ENCODE measurements at places on chromosomes 11 and 22.

- DNase-seq = no peak
These were observed 24.0 kb downstream of the PANX1 start for GRCh38 chr11:94152678-94153065.

- no peak for DNase-seq
These were observed 227.5 kb upstream of the ZC3H12C start for GRCh38 chr11:109865548-109866186.

GRCh38 chr11:45921561-45922424 is 663 bp upstream of the LARGE2 start:
- no peak for DNase-seq

- DNase-seq = peak; percentile 55
These were observed 723 bp downstream of the CCDC89 start for GRCh38 chr11:85685125-85685819.

GRCh38 chr11:75565221-75565814 is 3.3 kb downstream of the SERPINH1 start:
- peak; percentile 76 for DNase-seq

DNA sequence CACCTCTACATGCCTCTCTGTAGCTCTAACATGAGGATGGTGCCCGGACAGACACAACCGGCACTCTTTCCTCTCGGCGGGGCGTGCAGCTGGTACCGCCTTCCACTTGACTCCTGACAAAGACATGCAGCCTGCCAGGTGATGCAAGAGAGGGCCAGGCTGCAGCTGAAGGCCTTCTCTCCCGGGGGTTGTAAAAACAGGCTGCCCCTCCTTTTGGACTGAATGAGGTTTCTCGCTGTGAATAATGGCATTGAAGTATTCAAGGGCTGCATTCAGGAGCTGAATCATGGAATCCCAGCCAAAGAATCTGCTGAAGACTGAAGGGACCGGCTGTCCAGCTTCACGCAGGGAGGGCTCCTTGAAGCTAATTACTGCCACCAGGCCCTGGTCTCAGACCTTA is 110.9 kb downstream of the GALNT18 start:
- peak; percentile 43 for DNase-seq

DNA sequence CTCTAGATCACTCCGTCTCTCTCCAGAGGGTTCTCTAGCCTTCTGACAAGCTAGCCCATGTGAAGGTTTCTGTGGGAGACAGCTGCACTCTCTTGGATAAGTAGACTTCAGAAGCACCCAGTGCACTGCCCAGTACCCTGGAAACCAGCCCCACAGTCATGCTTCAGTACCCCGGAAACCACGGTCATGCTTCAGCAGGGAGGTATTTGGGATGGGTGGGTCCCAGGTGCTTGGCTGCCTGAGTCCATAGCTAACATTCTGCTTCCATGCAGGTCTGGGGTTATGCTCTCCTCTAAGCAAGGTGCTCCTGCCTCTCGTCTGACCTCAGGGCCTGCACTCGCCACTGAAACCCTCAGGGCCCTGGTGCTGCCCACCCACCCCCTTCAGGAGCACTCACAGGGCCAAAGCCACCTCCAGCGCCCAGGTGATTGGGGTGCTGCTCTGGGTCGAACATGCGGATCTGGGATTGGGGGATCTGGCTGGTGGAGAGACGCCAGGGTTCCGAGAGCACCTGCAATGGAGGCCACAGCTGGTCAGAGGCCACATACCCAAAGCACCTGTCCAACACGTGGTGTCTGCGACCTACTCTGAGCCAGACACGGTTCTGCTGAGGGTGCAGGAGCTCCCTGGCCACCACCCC is 7.3 kb upstream of the SYCE3 start:
- no peak for DNase-seq

- DNase-seq = no peak
These were observed 44.7 kb downstream of the REXO2 start for GRCh38 chr11:114483929-114484328.

DNA sequence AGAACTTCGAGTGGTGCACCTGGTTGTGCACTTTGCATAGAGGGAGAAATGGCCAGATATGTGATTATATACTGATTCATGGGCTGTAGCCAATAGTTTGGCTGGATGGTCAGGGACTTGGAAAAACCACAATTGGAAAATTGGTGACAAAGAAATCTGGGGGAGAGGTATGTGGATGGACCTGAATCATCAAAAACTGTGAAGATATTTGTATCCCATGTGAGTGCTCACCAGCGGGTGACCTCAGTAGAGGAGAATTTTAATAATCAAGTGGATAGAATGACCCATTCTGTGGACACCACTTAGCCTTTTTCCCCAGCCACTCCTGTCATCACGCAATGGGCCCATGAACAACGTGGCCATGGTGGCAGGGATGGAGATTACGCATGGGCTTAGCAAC is 48.0 kb upstream of the NARS2 start:
- DNase-seq = no peak

- peak; percentile 54 for DNase-seq
These were observed 23.4 kb downstream of the PANX1 start for GRCh38 chr11:94151903-94152677.

DNA sequence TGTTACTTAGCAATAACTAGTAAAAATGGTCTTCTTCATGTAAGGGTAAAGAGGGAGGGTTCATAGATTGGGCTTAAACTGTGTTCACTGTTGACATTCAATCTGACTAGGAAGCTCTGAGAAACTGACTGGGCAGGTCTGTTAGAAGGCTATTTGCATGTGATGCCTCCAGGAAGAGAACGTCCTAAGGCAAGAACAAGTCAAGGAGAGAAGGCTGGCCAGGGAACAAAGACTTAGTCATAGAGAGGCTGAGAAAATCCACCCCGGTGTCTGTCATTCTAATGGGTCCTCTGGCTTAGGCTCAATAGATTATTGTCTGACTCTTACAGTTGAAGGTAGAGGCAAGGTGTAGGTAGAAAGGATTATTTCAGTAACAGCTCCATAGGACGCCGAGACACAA is 50.3 kb upstream of the CD44 start:
- no peak for DNase-seq

DNA sequence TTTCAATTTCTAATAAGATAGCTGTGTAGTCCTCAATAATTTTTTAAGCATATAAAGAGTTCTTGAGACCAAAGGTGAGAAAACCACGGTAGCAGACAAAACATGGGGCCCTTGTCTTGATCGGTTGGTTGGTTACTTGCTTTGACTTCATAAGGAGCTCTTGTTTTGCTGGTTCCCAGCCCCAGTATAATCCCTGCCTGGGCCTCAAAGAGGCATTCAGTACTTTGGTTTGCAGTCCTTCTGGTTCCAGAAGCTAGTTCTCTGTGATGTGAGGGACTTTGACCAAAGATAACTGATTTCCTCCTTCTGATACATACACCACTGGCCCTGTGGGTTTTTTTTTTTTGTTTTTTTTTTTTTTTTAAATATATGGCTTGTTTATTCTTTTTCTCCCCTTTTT is 17.1 kb downstream of the MARK2 start:
- no peak for DNase-seq

DNA sequence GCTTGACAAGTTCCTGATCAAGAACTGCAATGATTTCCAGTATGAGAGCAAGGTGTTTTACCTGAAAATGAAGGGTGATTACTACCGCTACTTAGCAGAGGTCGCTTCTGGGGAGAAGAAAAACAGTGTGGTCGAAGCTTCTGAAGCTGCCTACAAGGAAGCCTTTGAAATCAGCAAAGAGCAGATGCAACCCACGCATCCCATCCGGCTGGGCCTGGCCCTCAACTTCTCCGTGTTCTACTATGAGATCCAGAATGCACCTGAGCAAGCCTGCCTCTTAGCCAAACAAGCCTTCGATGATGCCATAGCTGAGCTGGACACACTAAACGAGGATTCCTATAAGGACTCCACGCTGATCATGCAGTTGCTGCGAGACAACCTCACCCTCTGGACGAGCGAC is 12.0 kb downstream of the YWHAH start:
- DNase-seq = no peak

DNA sequence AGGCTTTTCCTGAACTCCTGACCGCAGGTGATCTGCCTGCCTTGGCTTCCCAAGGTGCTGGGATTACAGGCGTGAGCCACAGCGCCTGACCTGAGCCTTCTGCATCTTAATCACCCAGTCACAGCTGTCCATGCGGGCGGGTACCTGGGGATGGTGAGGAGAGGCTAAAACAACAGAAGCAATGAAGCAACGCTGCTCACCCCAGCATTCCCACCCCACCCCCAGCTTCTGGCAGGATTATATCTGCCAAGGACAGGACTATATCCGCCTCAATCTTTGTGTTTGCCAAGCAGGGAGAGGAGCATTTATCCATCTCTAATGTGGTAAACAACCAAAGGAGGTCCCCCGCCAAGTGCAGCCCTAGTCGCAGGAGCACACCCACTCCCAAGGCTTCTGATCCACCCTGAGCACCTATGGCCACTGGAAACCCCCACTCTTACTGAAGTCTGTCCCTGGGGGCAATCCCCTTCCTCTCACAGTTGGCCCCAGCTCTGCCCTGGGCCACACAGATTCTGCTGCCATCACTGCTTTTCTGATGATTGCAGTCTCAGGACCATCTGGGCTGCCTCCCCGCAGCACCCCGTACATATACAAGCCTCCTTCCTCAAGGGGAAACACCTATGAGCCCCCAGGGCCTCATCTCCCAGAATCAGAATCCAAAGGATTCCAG is 8.8 kb upstream of the LGALS2 start:
- no peak for DNase-seq

GRCh38 chr11:93512073-93512475 is 31.1 kb downstream of the SMCO4 start:
- DNase-seq = no peak

DNA sequence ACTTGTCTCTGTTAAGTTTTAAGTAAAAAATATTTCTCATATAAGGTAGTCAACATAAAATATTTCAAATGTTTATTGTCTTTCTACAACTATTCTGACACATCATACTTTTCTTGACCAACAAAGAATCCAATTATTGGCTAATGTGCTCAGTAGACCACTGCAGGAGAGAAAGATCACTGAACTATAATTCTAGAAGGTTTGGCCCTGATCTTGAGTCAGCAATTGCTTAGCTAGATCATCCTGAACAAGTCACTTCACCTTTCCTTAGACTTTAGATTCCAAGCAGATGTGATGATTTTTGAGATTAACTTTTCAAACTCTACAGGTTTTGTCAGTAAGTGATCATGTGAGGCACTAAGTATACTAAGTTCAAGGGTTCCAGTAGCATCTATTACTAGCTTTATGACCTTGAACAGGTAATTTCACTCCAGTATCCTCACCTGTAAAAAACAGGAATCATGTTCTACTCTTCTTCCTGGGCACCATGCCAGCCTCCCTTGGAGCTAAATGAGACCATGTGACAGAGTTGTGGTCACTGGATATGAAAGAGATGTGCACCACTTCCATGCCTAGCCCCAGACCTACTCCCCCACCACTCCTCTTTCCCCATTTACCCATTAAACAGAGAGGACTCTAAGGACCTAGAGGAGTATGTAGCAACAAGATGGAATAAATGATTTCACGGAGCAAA is 17.3 kb downstream of the PGM2L1 start:
- no peak for DNase-seq

GRCh38 chr11:59773083-59773440 is 17.9 kb downstream of the STX3 start:
- DNase-seq = no peak

- DNase-seq = no peak
These were observed 25.3 kb downstream of the PPARA start for GRCh38 chr22:46175631-46176030.

GRCh38 chr11:48107188-48107704 is 109.4 kb upstream of the OR4B1 start:
- DNase-seq = no peak

DNA sequence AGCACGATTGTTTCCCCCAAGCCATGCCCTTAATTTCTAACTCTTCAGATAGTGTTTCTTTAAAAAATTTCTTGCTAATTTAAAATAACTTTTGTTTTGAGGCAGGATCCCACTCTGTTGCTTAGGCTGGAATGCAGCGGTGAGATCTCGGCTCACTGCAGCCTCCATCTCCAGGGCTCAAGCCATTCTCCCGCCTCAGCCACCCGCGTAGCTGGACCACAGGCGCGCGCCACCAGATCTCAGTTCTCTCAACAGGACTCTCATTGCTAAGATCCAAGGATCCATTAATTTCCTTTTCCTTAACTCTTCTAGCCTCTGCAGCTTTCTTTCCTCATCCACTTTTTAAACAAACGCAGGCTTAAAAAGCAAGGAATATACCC is 327 bp upstream of the MED17 start:
- no peak for DNase-seq

GRCh38 chr11:122977470-122978298 is 4.0 kb downstream of the BSX start:
- no peak for DNase-seq

DNA sequence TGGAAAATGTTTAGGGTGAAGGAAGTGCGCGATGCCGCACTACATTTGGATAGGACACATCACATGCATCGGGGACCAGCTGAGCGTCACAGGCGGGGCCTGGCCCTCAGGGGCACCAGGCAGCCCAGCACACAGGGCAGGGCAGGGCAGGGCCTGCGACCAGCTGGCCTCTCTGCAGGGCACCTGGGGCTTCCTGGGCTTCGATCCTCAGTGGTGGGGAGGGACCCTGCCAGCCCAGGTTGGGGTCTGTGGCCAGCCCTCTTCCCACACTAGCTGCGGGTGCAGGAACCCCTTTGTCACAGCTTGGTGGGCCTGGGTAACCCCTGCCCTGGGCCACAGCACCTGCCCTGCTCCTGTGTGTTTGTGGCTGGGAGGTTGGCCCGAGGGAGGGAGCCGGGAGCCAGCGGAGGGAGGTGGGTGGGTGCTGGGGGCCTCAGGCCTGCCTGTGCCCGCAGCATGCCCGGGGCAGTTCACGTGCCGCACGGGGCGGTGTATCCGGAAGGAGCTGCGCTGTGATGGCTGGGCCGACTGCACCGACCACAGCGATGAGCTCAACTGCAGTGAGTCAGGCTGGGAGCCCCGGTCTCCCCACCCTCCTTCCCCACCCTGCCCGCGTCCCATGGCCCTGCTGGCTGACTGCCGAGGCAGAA is 37.9 kb downstream of the ST14 start:
- no peak for DNase-seq

Measured in umbilical cord (tissue), 2 donors.